Stimulated activated naive B cell treated with anti-CD40 and anti-IgM and Interleukin-4, amounts not matched to agents 10 μg/mL and 1 μg/mL and 100 μg/mL, for 72 hours (primary cell): ENCODE measurements at places on chromosomes 11 and 22.

GRCh38 chr11:29208117-29208516 is 808.7 kb downstream of the KCNA4 start:
- H3K27me3 ChIP-seq = no peaks in the 10 kb centered on the region
- H3K4me3 ChIP-seq = no peak overlapping the region
- no peak overlapping the region for H3K27ac ChIP-seq
- no peaks in the 10 kb centered on the region for H3K4me1 ChIP-seq

GRCh38 chr11:116043857-116044256 is 539.6 kb upstream of the CADM1 start:
- H3K4me1 ChIP-seq = no peaks in the 10 kb centered on the region
- no peak for DNase-seq
- no peaks in the 10 kb centered on the region for H3K36me3 ChIP-seq
- no peak overlapping the region for H3K4me3 ChIP-seq
- H3K27me3 ChIP-seq = no peaks in the 10 kb centered on the region

GRCh38 chr22:48585916-48586798 is 1241.5 kb downstream of the BRD1 start:
- H3K27ac ChIP-seq = no peak overlapping the region
- no peak for DNase-seq
- no peaks in the 10 kb centered on the region for H3K27me3 ChIP-seq
- no peak overlapping the region for H3K4me3 ChIP-seq

DNA sequence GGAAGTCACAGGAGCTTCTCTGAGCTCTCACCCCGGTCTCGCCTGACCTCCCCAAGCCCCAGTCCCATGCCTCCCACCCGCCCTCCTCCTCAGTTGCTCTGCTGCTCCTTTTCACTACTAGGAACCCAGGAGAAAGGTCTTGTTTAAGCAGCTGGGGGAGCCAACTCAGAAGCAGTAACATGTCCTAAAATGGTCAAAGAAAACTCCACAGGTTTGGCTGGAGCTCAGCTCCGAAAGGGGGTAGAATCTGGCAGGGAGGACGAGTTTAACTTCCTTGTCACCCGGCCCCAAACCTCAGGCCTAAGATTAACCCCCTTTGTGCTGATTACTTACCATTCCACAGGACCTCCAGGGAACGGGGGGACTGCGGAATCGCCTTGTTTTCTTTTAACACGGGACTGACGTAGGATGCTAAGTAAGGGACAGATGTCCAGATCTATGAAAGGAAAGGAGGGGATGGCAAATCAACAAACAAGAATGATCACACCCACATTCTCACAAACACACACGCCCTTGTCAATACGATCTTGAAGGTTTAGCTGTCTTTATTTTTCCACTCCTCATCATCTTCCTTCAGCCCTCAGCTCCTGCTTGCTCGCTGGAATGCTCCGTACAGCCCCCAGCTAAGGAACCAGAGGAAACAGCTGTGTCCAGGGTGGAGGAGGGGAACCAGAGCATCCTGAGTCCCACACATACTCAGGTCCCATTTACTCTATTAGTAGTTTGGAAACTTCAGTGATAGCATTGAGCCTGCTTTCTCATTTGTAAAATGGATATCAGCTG is 13.5 kb downstream of the PCSK7 start:
- H3K4me1 ChIP-seq = peaks cover 3% of the 10 kb centered on the region
- no peak overlapping the region for H3K4me3 ChIP-seq
- H3K27me3 ChIP-seq = no peaks in the 10 kb centered on the region

- H3K4me1 ChIP-seq = peaks cover 7% of the 10 kb centered on the region
- no peak overlapping the region for H3K27ac ChIP-seq
- no peak overlapping the region for H3K4me3 ChIP-seq
- H3K27me3 ChIP-seq = peaks cover 10% of the 10 kb centered on the region
- DNase-seq = no peak
Measured at GRCh38 chr11:112166562-112166961, 610 bp upstream of the TEX12 start.

- no peaks in the 10 kb centered on the region for H3K36me3 ChIP-seq
- no peak overlapping the region for H3K4me3 ChIP-seq
- H3K27me3 ChIP-seq = peaks cover 78% of the 10 kb centered on the region
- H3K27ac ChIP-seq = no peak overlapping the region
- no peak for DNase-seq
Measured at GRCh38 chr11:69915151-69915500, 95.9 kb upstream of the FGF3 start.

DNA sequence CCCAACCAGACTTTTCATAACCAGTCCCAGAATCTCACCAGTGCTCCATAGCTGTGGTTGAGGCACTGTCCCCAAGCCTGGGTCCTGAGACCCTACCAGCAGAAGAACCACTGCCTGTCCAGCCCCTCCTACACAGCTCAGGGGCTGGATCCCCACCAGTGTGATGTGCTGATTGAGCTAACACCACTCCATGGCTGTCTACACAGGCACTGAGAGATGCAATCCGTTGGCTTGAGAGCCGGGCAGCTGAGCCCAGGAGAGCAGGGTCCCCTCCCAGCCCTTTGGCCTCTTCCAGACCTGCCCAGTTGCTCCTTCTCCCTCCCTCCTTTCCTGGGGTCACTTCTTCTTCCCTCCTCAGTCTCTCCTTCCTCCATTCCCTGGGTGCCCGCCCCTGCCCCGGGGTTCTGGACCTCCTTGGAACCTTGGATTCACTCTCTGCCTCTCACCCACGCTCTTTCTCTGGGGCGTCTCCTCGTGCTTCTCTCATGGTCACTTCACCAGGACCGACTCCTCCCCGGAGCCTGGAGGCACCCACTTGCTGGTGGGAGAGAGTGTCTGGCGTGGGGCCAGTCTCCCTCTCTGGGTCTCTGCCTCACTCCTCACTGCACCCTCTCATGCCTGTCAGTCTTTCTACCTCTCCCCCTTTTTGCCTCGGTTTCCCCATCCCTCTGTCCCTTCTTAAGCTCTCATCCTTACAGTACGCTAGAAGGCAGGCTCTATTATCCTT is 706 bp upstream of the SCYL1 start:
- H3K36me3 ChIP-seq = peaks cover 17% of the 10 kb centered on the region
- DNase-seq = no peak
- peak overlapping the region; percentile 56 for H3K4me3 ChIP-seq
- no peaks in the 10 kb centered on the region for H3K27me3 ChIP-seq

DNA sequence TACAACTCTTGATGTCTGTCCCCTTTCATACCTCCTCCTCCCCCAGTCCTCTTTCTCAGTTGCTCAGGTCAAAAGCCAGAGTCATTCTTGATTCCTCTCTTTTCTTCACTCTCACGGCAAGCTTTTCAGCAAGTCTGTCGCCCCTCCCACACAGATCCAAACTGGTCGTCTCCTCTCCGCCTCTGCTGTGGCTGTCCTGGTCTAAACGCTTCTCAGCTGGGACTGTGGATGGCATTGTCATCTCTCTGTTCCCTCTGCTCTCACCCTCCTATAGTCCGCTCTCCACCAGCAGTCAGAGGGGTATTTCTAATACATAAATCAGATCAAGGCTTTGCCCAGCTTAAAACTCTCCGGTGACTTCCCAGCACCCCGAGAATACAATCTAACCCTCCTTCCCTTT is 46.8 kb upstream of the SPATA19 start:
- H3K27ac ChIP-seq = no peak overlapping the region
- no peak overlapping the region for H3K4me3 ChIP-seq
- DNase-seq = no peak
- no peaks in the 10 kb centered on the region for H3K36me3 ChIP-seq

- H3K36me3 ChIP-seq = no peaks in the 10 kb centered on the region
- H3K27me3 ChIP-seq = no peaks in the 10 kb centered on the region
- peak; percentile 76 for DNase-seq
- peak overlapping the region; percentile 80 for H3K4me3 ChIP-seq
- H3K27ac ChIP-seq = peak overlapping the region; percentile 96
Measured at GRCh38 chr22:22167791-22168189, 76.8 kb upstream of the VPREB1 start.

DNA sequence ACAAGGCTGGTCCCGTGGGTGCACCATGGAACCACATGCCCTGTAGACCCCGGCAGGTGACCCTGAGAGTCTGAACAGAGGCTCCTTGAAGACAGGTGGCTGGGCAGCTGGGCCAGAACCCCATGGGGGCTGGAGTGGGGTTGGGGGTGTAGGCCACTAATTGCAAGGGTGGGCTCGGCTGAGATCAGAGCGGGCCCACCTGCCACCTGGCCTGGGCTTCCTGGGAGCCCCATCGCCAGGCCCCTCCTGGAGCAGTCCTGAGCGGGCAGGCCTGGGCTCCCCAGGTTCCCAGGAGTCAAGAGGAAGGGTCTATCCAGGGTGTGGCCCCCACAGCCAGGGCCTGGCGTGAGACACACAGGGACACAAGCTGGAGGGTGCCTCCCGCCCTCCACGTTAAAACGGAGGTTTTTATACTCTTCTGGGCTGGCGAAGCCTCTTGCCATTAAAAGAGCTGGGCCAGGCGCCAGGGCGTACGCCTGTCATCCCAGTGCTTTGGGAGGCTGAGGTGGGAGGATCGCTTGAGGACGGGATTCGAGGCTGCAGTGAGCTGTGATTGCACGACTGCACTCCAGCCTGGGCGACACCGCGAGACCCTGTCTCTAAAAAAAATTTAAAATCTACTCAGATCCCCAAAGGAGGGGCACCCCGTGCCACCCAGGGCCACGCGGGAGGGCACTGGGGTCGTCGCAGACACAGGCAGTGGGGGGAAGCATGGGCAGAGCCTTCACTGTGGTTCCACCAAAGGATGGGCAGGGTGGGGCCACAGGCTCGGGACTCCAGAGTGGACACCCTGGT is 4.8 kb upstream of the TRABD start:
- H3K27ac ChIP-seq = no peak overlapping the region
- peaks cover 30% of the 10 kb centered on the region for H3K36me3 ChIP-seq
- H3K4me3 ChIP-seq = no peak overlapping the region
- H3K27me3 ChIP-seq = peaks cover 7% of the 10 kb centered on the region

DNA sequence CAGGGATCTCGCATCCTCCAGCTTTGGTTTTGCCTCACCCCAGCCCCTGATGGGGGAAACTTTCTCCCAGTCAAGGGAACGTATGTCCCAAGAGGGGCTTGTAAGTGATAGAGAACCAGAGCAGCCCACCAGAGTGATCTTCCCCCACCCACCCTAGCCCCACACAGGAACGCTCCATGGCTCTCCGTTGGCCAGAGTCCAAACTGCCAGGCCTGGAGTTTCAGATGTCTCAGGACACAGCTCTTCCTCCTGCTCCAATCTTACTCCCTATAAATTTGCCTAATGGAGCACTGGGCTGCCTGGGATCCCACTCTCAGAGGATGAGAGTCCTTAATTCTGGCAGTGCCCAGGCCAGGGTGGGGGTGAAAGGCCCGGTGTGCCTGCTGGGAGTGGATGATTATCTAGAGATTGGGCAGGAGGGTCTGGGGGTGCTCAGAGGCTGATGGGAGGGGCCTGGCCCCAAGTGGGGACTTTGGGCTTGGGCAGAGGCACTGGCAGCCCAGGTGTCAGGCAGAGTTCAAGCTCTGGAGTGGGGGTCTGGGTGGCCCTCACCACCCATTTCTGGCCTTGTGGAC is 79.9 kb downstream of the WNT7B start:
- H3K36me3 ChIP-seq = no peaks in the 10 kb centered on the region
- H3K4me1 ChIP-seq = no peaks in the 10 kb centered on the region
- no peak overlapping the region for H3K27ac ChIP-seq

DNA sequence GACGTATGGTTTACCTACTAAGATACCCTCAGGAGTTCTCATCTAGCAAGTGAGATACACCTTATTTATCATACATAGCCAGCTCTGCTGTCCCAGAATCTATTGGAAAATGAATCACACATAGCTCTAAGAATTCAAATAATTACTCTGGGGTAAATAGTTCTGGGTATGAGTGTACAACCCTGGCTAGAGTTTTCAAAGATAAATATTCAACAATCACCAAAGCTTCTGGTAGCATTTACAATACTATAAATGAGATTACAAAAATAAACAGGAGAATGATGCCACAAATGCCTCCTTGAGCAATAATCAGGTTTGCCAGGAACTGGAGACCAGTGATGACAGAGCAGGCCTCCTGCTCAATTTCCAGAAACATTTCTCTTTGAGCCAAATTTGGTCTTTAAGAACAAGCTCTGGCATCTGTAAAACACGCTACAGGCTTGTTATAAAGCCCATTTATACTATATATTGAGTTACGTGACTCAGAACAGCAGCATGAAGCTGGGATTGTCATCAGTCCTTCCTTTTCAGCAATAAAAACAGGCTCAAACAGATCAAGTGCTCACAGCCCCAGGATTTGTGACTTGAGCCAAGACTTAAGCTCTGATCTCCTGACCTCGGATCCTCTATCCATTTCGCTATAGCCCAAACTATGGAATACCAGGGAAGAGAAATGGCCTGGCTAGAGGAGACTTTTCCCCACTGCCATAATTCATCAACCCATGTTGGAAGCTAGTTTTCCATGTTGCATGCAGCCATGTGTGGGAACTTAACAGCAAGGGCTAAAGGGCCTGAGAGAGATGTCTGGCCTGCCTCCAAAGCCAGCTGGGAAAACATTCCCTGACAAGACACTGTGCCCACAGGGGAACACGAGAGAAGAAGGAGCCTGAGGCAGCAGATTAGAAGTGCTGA is 19.7 kb downstream of the RAB30 start:
- no peak overlapping the region for H3K4me3 ChIP-seq
- no peaks in the 10 kb centered on the region for H3K27me3 ChIP-seq
- H3K27ac ChIP-seq = peak overlapping the region; percentile 80
- DNase-seq = no peak
- peaks cover 47% of the 10 kb centered on the region for H3K36me3 ChIP-seq

GRCh38 chr11:115660030-115660805 is 156.0 kb upstream of the CADM1 start:
- H3K4me1 ChIP-seq = no peaks in the 10 kb centered on the region
- no peaks in the 10 kb centered on the region for H3K36me3 ChIP-seq
- no peak overlapping the region for H3K27ac ChIP-seq

- H3K27ac ChIP-seq = no peak overlapping the region
- no peaks in the 10 kb centered on the region for H3K27me3 ChIP-seq
- H3K4me3 ChIP-seq = no peak overlapping the region
- DNase-seq = no peak
Measured at GRCh38 chr11:6586434-6587359, 16.7 kb downstream of the RRP8 start.

- H3K4me1 ChIP-seq = peaks cover 18% of the 10 kb centered on the region
- H3K4me3 ChIP-seq = no peak overlapping the region
- no peaks in the 10 kb centered on the region for H3K27me3 ChIP-seq
- no peak for DNase-seq
- H3K27ac ChIP-seq = no peak overlapping the region
- H3K36me3 ChIP-seq = peaks cover 65% of the 10 kb centered on the region
Measured at GRCh38 chr11:76041208-76041607, 165.1 kb downstream of the WNT11 start.

DNA sequence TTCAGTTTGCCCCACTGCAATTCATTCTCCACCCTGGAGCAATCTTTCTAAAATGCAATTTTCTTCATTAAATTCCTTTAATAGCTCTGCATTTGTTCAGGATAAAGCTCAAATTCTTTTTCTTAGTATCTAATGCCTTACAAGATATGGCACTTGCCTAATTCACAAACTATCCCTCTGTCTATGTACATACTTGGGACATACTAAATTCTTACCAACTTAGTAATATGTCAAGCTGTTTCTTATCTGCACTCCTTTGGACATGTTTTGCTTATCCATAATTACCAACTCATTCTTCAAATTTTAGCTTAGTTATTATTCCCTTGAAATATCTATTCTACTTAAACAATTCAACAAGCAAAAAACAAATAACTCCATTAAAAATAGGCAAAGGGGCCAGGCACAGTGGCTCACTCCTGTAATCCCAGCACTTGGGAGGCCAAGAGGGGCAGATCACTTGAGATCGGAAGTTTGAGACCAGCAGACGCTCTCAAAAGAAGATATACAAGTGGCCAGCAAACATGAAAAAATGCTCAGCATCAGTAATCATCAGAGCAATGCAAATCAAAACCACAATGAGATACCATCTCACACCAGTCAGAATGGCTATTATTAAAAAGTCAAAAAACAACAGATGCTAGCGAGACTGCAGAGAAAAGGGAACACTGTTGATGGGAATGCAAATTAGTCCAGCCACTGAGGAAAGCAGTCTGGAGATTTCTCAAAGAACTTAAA is 96.9 kb downstream of the FAM76B start:
- no peak overlapping the region for H3K4me3 ChIP-seq
- H3K27me3 ChIP-seq = no peaks in the 10 kb centered on the region
- DNase-seq = no peak
- H3K27ac ChIP-seq = no peak overlapping the region
- no peaks in the 10 kb centered on the region for H3K36me3 ChIP-seq
